ENCODE measurements at places on chromosomes 13 and 19.

- peak; percentile 77 for DNase-seq
Measured at GRCh38 chr19:2561895-2562294, 86.0 kb downstream of the GADD45B start.

DNA sequence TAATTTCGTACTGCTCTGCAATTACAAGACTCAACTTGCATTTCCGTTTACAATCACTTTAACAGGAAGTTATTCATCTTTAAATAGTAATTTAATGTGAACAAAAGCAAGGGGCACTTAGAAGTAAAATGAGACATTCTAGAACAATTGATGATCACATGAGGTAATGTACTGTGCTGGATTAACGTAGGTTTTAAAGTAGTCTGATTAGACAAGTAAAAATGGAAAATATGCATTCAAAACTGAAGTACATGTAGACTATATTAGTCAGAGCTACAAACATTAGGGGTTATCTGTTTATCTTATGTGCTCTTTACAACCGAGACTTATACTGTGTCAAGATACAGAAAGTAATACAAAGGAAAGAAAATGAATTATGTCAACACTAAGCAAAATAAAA lies 1528.0 kb downstream of the SLITRK5 start:
- no peak for DNase-seq

DNA sequence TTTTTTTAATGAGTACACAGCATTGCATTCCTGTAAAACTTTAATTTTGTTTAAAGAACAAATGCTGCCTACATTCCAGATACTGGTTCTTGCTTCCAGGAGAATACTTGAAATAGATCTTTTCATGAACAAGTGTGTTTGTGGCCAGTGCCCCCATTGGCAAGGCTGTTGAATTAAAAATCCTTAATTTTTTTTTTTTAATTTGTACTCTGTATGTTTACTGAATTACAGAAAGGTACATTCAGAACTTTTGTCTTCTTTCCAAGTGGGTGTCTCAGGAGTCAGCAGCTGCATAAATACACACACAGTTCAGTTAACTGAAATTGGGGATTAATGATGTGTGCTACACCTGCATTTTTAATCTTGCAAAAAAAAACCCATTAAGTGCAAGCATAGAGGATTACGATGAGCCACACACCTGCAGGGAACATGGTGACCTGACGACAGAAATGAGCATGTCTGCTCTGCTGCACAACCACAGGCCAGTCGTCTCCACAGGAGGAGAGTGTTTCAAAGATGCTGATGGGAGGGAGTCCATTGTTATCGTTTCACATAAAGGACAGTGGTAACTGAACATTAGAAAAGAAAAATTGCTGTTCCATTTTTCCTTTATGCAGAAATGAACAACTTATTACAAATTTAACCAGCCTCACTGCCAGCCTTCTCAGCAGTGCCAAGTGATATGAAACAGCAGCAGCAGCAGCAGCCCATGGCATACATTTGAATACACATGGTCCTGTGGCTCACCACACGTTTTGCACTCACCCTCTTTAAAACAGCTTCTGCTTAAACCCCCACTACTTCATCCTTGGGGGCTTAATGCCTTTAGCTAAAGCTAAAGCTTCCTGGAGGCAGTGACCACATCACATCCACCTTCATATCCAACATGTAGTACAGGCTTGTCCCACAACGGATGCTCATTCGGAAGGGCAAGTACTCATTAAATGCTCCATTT lies 72.3 kb upstream of the RFC3 start:
- DNase-seq = no peak

DNA sequence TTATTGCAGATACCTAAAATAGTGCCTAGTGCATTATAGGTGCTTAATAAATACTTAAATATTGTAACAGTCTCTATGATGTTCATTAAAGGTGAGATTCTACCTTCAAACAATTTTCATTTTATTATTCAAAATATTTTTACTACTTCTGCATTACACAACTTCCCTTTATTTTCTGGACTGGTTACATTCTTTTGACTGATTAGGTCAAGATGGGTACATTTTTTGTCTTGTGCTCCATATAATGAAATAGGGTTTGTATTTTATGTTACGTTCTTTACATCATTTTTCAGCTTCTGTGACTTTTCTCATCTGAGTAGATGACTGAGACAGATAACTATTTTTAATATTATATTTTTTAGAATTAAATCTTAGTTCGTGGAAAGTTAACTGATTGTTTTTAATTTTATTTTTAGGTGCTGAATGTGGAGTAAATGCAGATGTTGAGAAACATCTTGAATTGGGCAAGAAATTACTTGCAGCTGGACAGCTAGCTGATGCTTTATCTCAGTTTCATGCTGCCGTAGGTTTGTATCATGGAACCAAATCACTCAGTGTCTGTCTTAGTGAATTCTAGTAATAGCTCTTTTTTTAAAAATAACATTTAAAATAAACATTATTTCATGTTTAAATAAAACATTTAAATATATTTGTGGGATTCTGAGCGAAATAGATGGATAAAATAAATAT lies 32.0 kb downstream of the DNAJC3 start:
- DNase-seq = no peak

DNA sequence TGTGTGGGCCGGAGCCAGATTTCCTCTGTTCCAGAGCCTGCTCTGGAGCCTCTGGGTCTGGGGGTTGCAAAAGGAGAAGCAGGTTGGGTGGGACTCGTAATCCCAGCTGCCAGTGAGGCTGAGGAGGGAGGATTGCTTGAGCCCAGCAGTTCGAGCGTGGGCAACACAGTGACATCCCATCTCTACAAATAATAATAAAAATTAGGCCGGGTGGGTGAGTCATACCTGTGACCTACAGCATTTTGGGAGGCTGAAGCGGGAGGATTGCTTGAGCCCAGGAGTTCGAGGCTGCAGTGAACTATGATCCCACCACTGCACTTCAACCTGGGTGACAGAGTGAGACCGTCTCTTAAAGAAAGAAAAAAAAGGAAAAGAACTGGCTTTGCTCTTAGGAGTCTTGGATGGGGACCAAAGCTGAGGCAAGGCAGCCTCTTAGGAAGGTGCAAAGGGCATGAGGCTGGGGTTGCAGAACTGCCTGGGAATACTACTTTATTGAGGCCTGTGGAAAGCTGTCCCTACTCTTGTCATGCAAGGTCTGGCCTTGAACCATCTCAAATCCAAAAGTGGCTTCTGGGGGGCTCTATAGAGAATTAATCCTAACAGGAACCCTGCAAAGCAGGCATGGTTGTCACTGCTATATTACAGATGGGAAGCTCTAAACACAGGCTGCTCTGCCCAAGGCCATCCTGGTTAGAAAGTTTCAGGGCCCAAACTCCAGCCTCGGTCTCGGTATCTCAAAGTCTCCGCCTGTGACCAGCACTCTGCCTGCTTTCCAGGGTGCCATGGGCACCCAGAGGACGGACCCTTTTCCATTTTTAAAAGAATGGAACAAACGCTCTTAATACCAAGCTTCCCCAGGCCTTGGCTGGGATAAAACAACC lies 880 bp upstream of the C19orf12 start:
- DNase-seq = no peak

- DNase-seq = peak; percentile 40
Measured at GRCh38 chr19:6423499-6424194, 964 bp downstream of the KHSRP start.

- DNase-seq = no peak
Measured at GRCh38 chr13:84658491-84659358, 776.5 kb upstream of the SLITRK1 start.

DNA sequence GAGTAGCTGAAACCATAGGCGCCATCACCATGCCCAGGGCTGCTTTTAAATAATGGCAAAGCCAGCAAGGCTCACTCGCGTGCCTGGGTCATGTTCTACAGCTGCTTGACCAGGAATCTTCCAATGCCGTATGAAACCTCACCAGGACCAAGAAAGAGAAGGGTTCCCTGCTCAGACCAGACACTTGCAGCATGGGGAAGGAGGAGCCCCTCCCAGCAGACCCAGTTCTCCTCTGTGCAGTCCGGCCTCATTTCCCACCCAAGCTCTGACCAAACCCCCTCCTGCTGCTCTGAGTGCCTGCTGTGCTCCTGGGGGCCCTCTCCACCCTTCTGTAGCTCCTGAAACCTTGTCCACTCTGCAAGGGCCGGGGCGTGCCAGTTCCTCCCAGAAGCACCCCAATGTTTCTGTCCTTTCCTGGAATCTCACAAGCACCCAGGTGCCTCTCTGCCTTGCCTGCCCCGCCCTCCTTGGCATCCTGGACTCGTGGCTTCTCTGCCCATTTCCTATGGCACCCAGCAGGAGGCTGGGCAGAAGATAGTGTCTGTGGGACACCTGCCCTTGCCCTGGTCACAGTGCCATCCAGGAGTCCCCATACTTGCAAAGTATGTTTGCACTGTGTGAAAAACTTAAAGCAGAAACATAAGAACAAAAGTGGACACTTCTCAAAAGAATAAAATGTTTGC lies 6.8 kb upstream of the SLC7A9 start:
- DNase-seq = no peak

- no peak for DNase-seq
Measured at GRCh38 chr13:77519808-77520207, 15.7 kb upstream of the SCEL start.

DNA sequence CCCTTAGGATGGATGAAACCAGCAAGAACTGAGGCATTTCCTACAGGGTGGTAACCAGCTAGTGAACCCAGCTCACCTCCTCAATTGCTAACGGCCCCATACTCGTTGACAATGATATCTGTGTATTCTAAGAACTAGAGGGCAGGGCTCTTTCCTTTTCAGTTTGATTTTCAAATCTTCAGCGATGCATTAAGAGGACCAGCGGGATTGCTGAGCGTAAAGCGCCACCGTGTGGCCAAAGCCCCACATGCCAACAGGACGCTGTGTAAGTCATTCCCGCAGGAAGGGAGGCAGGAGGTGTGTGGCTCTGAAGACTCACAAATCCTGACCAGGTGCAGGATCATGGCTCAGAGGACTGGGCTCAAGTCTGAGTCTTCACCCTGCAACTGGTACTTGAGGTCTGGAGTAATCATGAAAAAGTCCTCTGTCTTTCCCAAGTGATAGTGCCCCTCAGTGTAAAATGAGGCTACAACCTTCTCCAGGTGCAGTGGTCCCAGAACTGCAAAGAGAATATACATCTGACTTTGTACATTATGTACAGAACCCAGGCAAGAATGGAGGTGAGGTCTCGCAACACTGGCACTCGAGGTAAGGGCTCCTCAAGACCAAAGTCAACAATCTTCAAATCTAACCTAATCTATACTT lies 40.9 kb downstream of the C13orf42 start:
- peak; percentile 72 for DNase-seq

DNA sequence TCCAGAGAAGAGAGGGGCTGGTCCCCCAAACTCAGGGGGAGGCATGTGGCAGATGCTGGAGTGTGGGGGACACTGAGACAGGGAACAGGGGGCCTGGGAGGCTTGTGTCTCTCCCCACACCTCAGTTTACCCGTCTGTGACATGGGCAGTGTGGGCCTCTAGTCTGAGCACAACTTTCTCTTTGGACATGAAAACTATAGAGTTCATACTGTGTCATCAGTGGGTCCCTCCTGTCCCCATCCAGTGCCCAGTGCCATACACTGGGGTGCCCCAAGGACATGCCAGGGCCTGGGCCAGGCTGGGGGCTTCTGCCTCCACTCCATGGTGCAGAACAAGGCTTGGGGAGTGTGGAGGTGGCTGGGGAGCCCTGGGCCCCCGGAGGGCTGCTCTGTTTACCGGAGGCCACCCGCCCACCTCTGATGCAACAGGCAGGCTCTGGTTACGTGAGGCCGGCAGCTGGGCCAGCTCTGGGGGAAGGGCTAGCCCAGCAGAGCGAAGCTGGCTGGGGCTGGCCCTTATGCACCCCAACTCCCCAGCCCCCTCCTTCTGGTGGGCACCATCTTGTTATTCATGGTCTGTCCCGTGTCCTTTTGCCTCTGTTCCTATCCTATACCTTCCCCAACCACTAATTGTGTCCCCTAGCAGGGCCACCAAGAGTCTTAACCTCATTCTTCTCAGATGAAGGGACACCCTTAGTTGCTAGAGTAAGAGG lies 1.9 kb upstream of the MEF2B start:
- DNase-seq = no peak

DNA sequence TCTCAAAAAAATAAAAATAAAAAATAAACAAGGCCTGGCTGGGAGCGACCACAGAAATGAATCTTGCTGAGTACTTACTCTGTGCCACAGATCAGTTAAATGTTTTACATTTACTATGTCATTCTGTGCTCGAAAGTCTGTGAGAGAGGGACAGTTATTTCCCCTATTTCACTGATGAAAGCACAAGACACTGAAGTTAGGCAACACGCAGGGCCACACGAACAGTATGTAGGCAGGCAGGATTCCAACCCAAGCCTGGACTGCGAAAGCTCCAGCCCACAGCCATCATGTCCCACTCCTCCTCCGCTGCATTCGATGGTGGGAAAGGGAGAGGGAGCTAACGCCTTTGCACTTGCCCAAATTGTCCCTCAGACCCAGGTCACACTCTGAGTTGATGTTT lies 34.2 kb downstream of the RUBCNL start:
- DNase-seq = no peak

GRCh38 chr19:5360003-5360780 lies 19.6 kb upstream of the PTPRS start:
- DNase-seq = no peak

DNA sequence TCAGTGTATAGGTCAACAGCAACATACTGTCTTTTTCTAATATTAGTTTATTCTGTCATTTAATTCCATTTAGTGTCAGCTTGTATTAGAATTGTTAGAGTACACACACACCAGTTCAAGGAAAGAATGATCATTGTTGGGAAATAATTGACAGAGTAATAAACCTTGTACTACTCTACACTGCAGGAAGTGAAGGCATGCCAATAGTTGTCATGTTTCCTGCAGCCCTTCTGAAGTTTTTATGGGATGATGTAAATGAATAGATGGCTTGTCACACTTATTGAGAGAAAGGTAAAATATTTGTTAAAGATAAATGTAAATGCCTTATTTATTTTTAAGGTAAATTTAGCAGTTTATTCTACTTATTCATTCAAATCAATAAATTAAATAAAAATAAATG lies 306.9 kb upstream of the KLHL1 start:
- DNase-seq = no peak

DNA sequence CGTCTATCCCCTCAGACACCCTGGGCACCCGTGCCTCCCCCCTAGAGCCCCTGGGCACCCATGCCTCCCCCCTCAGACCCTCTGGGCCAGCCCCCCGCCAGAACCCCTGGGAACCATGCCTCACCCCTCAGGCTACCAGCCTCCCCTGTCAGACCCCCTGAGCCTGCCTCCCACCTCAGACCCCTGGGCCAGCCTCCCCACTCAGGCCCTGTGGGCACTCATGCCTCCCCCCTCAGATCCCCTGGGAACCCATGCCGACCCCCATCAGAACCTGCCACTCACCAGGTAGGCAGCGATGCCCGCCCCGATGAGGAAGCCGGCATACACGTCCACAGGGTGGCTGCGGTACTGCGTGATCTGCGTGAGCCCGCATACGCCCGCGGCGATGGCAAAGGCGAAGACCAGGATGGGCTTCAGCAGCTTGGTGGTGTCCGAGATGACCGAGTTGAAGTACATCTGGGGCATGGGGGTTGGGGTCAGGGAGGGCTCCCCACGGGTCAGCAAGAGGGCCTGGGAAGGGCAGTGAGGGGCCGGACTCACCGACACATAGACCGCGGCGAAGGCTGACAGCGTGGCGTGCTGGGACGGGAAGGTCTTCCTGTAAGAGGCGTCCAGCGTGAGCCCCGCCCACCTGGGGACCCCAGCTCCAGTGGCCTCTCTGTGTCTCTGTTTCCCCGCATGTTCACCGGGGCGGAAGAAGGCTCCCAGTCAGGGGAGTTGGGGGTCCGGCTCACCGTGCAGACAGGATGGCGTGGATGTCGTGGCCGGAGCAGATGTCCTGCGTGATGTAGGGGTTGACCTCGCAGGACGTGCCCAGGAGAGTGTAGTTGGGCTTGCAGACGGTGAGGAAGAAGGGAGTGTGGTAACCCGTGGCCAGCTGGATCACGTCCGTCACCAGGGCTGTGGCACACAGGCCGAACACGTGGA lies 7.3 kb downstream of the PLPPR3 start:
- no peak for DNase-seq

Data from T-helper 2 cell treated with Interferon-gamma antibody and Interleukin-4, amounts not matched to agents 5 μg/mL and 100 μg/mL, for 36 hours (primary cell).